ENCODE measurements at places on chromosomes 16 and 17.

- DNase-seq = no peak
These were observed 951 bp upstream of the GPRC5C start for GRCh38 chr17:74430706-74431567.

GRCh38 chr17:13572581-13572980 is 29.1 kb downstream of the HS3ST3A1 start:
- no peak for DNase-seq

DNA sequence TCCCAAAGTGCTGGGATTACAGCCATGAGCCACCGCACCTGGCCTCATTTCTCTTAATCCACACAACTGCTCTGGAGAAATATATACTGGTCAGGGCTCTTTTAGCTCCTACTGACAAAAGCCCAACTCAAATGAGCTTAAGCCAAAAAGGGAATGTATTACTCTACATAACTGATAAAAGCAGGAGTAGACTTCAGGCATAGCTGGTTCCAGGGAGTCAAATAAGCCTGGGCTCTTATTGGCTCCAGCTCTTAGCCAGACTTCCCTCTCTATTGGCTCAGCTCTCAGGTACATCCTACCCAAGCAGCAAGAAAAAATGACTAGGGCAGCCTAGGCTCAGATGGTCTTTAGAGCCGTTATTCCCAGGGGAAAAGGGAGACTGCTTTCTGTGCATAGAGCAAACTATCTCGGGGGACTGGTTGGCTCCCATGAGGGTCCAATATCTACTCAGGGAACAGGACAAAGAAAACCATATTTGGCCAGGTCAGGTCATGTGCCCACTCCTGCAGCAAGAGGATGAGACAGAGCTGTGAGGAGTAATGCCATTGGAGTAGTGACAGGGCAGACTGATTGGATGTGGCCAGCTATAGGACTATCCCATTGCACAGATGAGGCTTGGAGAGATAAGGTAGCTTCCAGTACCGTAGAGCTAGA is 21.2 kb downstream of the TBX2 start:
- no peak for DNase-seq

- DNase-seq = no peak
These were observed 40.0 kb downstream of the RPH3AL start for GRCh38 chr17:312476-313148.

GRCh38 chr16:57791893-57792461 is 10.3 kb downstream of the KIFC3 start:
- DNase-seq = no peak

DNA sequence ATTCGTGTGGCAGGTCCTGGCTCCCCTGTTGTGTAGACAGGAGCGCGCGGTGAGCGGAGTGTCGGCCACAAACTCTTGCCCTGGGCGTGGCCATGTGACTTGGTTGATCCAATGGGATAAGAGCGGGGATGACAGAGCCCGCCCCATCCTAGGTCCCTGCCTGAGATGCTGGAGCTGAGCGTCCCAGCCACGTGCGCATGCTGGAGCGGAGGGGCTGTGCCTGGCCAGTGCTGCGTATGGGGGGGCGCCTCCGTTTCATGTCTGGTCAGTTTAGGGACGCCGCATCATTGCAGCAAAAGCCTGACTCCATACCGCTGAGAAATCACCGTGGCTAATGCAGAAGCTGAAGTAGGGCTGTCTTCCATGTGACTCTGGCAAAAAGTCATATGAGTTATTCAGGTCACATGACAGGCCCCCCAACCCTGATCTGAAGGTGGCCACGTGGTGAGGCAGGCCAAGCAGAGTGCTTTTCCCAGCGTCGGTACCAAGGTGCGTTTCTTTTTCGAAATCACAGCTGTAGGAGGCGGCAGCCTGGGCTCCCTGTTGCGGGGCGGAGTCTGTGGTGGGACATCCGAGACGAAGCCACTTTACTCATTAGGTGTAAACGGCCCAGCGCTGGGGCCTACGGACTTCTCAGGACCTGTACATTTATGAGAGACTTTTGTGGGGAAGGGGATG is 22.5 kb downstream of the HSBP1 start:
- no peak for DNase-seq

DNA sequence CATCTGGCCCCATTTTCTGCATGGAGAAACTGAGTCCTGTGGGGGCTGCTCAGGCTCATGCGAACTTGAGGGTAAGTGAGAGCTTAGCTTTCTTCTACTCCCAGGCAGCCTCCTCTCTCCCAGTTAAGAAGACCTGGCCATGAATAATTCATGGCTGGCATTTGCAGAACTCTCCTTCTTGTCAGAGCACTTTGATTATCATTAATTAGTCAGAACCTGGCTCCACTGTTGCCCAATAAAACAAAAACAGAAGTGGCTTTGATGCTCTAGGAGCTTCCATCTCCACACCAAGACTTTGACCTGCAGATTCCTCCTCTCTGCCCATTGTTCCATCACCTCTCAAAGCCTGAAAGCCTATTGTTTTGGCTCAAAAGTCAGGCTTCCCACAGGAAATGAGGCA is 45.5 kb upstream of the CDH3 start:
- no peak for DNase-seq

GRCh38 chr17:18258356-18259038 is at the start of gene FLII:
TSS of gene FLII (minus strand) at chr17:18258738. CDS start at chr17:18258690, 48 bp downstream.
- peak; percentile 37 for DNase-seq

DNA sequence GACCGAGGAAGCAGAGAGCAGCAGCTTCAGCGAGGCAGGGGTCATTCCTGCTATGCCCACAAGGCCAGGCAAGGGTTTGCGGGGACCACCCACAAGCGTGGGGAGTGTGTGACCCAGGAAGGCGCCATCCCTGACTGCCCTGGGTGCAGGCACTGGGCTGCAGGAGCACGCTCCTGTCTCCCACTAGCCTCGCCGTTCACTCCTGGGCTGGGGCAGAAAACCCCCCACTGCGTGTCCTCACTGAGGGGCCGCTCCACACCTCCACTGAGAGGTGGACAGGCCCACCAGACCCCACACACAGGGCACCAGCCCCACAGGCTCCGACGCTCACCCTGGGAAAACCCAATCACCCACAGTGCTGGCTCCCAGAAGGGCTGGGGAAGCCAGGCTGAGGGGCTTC is 56.1 kb downstream of the KLHDC4 start:
- DNase-seq = no peak

DNA sequence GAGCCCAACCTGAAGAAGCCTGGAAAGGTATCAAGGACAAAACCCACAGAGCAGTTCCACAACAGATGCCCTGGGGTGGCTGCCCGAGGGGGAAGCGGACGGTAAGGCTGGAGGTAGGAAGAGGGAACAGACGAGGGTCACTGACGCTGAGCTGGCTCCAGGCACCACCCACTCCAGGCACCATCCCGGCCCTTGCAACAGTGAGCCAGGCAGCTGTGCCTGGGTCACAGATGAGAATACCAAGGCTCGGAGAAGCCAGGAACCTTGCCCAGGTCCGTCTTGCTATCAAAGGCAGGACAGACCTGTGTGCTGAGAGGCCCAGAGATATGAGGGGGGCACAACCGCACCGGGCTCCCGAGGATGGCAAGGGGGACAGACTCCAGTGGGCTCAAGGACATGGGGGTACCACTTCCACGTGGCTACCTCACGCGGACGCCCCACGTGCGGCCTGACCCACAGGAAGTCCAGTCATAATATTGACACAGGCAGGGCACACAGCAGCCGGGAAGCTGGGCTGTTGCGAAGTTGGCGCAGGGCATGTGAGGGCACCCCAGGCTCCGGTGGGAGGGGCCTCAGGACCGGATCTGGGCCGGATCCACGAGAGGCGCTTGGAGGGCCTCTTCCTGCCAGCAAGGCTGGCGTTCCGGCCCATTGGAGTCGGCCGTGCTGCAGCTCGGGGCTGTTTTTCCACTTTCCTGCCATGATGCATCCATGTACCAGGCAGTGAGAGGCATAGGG is 29.9 kb downstream of the PEMT start:
- DNase-seq = no peak

DNA sequence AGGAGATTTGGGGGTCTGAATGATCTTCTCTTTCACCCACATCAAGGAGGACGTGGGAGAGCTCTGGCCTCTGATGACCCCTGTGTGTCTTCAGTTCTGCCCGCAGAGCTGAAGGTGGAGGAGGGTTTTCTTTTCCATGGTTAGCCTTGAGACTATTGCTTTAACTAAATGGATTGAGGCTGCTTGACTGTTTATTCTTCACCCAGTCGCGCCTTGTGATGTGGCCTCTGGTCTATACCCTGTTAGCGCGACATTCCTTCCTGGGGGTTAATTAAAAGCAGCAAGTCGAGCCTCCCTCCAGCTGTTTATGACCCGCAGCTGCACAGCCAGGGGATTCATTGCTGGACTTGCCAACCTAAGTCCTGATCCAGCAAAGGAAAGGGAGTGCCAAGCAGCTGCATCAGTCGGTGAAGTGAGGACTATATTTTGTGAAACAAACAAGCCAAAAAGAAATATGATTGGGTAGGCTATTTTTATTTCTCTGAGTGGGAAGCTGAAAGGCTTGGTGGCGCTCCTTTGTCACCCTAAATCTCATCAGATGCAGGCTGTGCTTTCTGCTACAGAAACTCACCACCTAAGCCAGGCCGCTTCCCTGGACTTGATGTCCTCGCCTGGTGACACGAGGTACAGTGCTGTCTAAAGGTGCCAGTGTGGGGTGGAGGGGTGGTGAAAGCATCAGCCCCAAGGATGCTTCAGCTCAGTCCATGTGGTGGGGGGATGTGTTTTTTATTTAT is 11.0 kb upstream of the SEC14L1 start:
- no peak for DNase-seq

DNA sequence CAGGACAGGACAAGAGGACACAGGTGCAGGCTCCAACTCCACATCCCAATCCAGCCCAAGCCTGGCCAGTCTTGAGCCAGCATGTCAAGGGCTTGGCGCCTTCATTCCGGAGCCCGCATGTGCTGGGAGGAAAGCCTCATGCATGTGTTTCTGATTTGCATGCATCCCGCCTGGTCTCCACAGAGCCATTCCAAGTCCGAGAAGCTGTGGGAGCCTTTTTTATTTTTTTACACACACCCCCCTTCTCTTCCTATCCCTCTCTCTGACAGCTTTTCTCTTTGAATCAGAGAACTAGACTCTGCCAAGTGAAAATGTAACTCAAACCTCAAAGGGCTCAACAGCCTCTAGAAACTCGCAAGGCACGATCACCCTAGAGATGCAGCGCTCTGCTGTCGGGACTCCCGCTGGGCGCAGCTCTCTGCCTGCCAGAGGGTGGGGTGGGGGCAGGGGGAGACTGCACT is 45.1 kb downstream of the NOG start:
- DNase-seq = no peak

- DNase-seq = no peak
These were observed 24.7 kb upstream of the AQP8 start for GRCh38 chr16:25192096-25192495.

GRCh38 chr16:49473773-49474172 is 100.2 kb downstream of the C16orf78 start:
- no peak for DNase-seq

- no peak for DNase-seq
These were observed 15.9 kb downstream of the ANKRD40 start for GRCh38 chr17:50691550-50692447.

DNA sequence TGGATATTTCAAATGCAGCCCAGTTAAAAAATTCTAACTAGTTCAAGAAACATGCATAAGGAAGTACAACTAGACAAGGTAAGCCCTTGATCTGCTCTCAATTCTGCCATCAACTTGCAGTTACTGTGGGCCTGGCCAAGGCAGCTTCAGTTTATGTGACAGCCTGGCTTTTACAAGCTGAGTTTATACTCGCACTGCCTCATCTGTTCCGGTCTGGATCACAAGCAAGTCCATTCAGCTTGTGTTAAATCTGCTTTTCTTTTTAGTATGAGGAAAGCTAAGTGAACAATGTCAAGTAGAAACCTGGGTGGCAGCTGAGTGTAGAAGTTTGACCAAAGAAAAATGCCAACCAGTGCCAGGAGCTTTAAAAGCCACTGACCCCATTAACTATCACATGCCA is 76.6 kb upstream of the CORO6 start:
- no peak for DNase-seq

Measured in stimulated activated CD4-positive, alpha-beta T cell treated with anti-CD3 and anti-CD28 coated beads, Interleukin-2, amount 100 ng/mL, for 48 hours (primary cell).